ENCODE measurements at places on chromosomes 12 and 14.

- no peak for DNase-seq
Measured at GRCh38 chr12:109727039-109727723, 13.6 kb downstream of the FAM222A start.

DNA sequence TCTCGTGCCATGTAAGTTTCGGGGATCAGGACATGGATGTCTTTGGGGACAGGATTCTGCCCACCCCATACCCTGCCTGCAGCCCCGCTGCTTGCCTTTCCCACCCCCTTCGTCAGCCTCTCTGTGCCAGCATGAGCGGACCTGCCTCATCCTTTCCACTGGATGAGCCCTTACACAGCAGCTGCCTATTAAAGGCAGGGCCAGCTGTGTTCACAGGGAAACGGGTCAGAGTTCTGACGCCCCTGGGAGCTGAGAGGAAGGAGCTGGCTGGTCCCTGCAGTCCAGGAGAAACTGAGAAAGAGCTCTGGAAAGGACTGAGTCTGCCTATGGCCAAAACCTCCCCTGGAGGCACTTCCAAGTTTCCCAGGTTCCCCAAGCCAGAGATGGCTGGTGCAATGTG is 83.5 kb upstream of the NCOR2 start:
- DNase-seq: no peak

DNA sequence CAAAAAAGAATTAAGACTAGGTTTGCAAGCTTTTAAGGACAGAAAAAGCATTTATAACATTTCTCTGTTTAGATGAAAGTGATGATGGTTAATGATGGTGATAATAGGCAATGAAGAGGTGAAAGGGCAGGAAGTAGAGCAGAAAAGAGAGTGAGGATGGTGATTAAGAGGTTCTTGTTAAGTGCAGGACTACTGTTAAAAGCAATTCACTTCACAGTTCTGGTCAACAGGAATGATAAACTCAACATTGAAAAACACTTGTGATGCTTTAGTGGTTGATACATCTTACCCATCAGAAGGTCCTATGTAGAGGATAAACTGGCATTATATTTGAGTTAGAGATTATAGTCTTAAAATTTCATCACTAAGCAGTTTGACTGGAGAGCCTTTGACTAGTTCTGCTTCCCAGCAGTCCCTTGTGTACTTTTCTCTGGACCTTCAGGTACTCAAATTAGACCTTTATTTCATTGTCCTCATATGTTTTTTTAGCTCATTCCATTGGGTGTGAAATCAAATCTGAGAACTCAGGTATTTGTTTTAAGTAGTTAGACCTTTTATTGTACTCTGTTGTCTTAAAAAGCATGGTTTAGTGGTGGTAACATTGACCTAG is 10.9 kb downstream of the RAP1B start:
- DNase-seq: no peak

GRCh38 chr12:107847430-107847829 is 72.9 kb downstream of the ASCL4 start:
- DNase-seq: no peak

- DNase-seq: peak; percentile 68
Measured at GRCh38 chr12:9064201-9064814, 51.4 kb downstream of the A2M start.

DNA sequence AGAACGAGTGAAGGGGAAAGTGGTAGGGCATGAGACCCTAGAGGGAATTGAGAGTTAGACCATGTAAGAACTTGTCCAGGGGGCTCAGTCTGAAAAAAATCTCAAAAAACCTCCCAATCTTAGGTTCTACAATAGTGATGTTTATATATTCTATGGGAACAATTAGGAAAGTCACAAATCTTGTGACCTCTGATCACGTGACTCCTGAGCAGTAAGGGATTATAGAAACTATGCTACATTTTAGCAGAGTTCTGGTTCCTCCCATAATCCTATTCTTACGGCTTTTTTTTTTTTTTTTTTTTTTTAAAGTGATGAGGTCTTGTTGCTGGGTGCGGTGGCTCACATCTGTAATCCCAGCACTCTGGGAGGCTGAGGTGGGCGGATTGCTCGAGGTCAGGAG is 5.8 kb downstream of the ADCK1 start:
- DNase-seq: no peak
